Activated CD8-positive, alpha-beta memory T cell treated with anti-CD3 and anti-CD28 coated beads for 36 hours (primary cell): ENCODE measurements at places on chromosomes 4 and X. TPM values are rescaled to one million over a fixed set of nuclear protein-coding genes. Genes with fewer than 3 reads are reported as not detected.

STATH gene
- not detected for total RNA-seq

PDE5A gene
- total RNA-seq, result 0.44 TPM

HPGD gene
- total RNA-seq, result 1.7 TPM

IL13RA2 gene
- not detected for total RNA-seq

CCSER1 gene
- total RNA-seq, result 0.06 TPM

MAB21L2 gene
- not detected for total RNA-seq

EXOC1L gene
- total RNA-seq, result not detected

GEMIN8 gene
- 15.5 TPM for total RNA-seq

DMD gene
- total RNA-seq, result 0.06 TPM

C1QTNF7 gene
- 0.25 TPM for total RNA-seq

CLCN4 gene
- total RNA-seq, result not detected

TMSB15B gene
- total RNA-seq, result 5.8 TPM
